ENCODE measurements at places on chromosomes 7 and 10.

DNA sequence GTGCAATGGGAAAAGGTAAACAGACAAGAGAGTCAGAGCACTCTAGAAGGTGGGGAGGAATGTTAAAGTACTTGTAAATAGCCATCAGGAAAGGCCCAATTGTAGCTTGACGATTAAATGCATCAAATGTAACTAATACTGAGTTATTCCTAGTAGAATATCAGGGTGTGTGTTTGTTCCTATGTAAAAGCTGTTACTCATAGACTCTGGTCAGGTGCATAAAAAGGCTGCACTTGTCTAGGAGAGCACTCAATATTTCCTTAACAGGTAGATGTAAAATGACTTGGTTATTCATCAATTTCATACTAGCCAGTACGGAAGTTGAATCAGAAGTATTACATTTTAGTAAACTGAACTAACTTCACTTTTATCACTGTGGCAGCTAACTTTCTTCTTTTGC is 179.7 kb upstream of the AGR3 start:
- DNase-seq, result no peak

- no peak for DNase-seq
Observed at GRCh38 chr10:78903341-78903940, 165.3 kb upstream of the ZMIZ1 start.

DNA sequence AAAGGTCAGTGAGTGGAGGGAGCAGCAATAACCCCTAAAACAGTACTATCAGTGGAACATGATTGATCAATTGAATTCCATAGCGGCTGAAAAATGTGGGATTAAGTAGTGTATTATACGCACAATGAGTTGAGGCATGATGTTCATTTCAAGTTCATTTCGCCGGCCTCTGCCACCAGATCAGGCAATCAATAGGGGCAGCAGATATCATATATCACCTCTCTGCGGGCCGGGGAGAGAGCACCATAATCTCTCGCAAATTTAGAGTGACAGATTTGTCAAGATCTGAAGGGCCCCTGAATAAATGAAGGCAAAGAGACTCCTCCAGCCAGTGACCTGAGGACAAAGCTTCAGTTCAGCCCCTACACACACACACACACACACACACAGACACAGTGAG is 58.5 kb downstream of the PAX2 start:
- DNase-seq, result no peak

DNA sequence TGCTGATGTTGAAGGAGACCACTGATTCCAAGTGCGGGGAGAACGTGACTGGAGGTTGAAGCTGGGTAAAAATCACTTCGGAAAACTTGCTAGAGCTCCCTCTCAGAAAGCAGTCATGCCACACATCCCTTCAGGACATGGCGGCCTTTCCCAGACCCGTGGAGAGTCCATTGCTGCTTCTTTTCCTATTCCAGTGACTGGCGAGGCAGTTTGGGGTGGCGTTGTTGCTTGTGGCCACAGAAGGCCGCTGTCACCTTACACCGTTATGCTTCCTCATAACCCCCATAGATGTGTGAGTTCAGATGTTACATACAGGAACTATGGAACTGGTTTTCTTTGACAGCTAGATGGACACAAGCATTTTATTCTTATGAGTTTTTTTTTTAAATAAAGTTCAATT is 235.6 kb upstream of the POM121L12 start:
- no peak for DNase-seq

All from RPMI8226 (cell line).